ENCODE measurements at places on chromosomes 13 and 19.

DNA sequence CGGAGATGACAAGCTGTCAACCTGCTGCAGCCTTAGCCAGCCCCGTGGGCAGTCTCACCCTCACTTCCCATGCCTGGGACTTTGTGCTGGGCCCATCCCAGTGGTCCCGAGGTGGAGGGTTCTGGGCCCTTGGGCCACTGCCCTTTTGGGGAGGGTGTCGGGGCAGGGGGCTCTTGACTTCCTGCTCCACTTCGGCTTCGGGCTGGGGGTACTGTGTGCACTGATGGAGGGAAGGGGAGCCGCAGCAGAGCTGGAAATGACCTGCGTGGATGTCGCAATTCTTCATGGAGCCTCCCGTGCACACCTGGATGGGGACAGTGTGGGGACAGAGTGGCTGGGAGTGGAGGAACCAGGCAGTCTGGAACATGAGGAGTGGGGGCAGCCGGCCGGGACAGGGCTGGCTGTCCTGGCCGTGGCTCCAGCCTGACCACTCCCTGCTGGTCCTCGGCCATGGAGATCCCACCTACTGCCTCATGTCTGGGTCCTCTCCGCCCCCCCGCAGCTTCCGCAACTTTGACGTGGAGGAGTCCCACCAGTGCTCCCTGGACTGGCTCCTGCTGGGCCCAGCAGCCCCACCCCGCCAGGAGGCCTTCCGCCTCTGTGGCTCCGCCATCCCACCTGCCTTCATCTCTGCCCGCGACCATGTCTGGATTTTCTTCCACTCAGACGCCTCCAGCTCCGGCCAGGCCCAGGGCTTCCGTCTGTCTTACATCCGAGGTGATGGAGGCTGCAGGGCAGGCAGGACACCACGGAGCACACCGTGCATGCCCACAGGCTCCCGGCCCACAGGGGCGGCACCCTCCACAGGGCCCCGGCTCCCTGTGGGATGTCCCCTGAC is 10.2 kb downstream of the LRP3 start:
- no peak for DNase-seq

DNA sequence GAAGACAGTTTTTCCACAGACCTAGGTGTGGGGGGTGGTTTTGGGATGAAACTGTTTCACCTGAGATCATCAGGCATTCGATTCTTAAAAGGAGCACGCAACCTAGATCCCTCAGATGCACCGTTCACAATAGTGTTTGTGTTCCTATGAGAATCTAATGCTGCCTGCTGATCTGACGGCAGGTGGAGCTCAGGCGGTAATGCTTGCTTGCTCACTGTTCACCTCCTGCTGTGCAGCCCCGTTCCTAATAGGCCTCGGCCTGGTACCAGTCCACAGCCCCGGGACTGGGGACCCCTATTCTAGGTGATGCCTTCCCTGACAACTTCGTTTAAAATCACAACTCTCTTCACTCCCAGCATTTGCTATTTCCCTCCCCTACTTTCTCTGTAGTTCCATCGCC is 149.6 kb downstream of the IER2 start:
- DNase-seq, result no peak

GRCh38 chr13:41505209-41505835 is 48.0 kb downstream of the RGCC start:
- no peak for DNase-seq

GRCh38 chr13:107066355-107066754 is 498.4 kb upstream of the ARGLU1 start:
- DNase-seq, result no peak

GRCh38 chr19:15304140-15304705 is 28.1 kb downstream of the BRD4 start:
- DNase-seq, result peak; percentile 6

- DNase-seq, result no peak
These were observed 44.7 kb downstream of the CACNA1A start for GRCh38 chr19:13461536-13461935.

- no peak for DNase-seq
These were observed 3.1 kb upstream of the ZNF471 start for GRCh38 chr19:56504581-56504980.

DNA sequence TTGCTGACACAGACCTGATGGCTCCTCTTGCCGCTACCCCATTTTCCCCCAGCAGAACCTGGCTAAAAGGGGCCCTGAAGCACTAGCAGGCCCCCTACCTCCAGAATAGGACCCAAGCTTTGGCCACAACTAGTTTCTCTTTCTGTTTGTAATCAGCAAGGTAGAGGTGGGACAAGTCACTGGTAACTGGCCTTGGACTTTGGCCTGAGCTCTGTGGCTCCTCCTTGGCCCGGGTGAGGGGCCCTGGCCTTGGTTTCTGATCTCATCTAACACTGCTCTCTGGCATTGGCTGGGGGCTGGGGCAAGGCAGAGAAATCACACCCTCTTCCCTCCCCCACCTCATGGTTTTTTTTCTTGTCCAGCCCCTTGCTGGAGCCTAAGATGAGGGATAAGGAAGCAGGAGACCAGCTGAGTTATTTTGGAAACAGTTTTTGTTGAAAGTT is 2.1 kb downstream of the CALM3 start:
- no peak for DNase-seq

DNA sequence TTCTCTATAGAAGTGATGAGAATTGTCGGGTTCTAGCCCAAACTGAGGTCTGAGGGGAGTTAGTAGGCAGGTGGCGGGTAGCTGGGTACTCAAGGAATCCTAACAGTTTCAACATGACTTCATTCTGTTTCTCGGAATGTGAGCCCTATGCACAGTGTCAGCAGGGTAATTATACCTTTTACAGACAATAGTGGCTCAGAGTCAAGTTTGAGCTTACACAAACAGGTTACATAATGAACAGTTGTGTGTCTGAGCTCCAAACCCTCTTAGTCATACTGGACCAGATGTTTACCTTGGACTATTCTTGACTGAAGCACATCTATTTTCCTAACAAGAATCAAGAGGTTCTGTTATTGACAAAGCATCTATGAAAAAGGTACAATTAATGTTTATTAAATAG is 1066.7 kb upstream of the PCDH20 start:
- DNase-seq, result no peak

DNA sequence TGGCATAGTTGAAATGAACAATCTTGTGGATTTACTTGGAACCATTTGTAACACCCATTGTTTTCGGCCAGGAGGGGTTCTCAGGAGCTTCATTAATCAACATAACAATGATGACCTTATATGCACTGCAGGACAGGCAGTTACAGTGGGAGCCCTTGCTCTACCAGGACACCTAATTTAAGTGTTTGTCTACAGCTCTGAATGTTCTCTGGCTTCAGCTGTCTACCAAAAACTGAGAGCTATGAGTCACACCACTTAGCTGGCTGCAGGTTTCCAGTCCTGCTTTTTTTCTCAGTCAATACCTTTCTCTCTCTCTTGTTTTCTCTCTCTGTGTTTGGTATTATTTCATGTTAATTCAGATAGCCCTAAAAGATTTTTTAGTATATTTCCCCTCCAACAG is 105.4 kb upstream of the MBNL2 start:
- DNase-seq, result no peak

DNA sequence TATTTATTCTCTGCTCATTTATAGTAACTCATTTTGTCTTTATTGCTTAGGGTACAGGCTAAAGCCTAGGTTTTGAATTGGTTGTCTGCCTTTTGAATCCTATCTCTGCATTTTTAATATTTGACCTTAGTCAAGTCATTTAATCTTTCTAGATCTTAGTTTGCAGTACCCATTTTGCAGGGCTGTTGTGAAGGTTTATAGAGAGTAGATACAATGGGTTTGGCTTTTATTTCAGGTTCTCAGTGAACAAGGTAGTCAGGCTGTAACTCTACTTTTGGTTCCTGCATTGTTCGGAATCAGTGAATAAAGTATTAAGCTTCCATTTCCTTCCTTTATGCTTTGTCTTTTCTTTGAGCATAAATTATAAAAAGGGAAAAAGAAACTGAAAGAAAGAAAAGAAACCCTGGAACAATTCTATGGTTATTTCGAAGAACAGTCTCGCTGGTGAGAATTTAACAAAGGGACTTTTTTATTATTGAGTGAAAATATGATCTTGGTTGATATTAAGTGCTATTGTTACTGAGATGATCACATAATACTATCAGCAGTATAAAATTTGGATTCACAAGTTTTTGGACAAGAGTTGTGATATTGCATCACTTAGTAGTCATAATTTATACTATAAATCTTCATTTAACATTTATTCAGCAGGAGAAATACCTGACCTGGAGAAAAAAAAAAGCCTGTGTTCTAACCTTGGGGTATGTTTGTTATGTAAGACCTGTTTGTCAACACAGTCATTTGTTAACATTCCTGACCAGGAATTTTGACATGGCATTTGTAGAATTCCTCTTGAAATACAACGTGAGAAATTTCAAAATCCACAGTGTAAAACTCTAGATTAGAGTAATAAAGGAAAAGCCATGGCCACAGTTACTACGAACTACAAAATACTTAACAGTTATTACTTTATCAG is 91.3 kb downstream of the ZMYM2 start:
- DNase-seq, result no peak

DNA sequence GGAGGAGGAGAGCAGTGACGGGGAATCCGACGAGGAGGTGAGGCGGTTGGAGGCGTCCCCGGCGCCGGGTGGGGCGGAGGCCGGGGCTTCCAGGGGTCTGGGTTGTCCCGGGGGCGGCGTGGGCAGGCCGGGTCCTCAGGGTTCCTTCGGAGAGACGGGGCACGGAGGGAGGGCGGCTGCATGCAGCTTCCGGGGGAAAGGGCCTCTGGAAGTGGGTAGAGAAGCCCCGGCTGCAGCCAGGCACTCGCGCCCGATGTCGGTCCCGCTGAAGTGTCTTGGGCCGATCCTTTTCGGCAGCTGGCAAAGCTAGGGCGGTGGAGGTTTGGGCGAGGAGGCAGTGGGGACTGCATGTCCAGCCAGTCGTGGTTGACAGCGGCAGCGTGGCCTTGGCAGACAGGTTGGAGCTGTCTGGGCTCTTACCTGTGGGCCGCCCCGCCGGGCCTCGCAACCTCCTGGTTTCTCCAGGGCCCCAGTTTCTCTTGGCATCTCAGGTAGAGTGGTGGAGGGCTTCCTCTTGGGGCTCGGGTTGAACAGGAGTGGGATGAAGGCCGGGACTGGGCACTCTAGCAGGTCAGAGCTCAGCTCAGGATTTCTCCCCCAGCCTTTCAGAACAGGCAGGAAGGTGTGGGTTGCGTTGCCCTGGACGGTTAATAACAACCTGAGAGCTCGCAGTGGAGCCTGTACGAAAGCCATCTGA is 690 bp downstream of the KMT2B start:
- DNase-seq, result peak; percentile 62

- DNase-seq, result no peak
These were observed 70.2 kb downstream of the COL4A2 start for GRCh38 chr13:110377178-110377825.

DNA sequence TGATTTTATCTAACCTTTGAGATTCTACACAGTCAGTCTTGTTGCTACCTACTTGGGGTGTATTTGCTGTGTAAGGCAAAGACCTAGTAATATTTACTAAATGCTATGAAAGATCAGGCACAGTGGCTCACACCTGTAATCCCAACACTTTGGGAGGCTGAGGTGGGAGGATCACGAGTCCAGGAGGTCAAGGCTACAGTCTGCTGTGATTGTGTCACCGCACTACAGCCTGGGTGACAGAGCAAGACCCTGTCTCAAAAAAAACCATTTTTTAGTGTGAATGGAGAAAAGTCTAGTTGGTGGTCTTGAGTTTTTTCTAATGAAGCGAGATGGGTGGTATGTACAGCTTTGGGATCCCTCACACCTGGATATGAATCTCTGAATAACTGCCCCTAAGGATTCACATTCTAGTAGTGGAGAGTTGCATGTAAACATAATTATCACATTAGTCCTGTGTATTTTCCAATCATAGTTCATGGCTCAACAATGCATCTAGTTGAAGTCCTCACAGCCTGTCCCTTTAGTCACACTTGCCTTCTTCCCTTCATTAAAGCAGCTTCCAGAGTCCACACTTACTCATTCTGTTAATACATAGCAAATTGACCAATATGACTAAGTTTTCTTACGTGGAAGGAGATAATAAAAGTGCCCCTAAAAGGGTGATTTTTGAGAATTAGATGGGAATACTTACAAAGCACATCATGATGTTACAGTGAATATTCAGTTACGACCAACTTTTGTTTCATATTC is 7.5 kb downstream of the RPL21 start:
- no peak for DNase-seq

DNA sequence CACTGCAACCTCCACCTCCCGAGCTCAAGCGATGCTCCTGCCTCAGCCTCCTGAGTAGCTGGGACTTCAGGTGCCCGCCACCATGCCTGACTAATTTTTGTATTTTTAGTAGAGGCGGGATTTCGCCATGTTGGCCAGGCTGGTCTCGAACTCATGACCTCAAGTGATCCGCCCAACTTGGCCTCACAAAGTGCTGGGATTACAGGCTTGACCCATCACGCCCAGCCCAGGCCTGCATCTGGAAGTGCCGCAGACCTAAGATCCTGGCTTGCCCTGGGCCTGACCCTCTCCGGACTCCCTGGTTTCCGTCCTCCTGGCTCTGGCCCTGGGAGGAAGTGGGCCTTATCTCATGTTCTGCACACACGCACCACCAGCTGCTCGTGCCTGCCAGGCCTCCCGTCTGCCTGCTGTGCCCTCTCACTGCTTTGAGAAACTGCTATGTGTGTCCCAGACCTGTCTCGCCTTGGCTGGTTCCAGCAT is 4.7 kb upstream of the PTGIR start:
- no peak for DNase-seq

DNA sequence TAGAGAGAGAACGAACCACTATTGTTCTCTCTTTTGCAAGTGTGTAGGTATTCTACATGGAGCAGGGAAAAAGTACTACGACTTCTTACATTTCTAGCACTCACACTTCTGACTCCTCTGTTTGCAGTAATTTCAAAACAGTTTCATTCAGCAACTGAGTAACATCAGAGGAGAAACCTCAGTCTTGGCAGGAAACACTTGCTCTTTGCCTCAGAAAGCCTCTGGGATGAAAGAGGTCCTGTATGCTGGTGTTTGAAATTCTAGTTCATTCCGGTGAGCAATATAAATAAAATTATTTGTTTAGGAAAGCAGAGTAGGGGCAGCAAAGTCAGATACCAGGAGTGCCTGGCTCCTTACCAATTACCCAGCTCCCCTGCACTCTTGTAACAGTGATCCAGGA is 595.5 kb downstream of the TBC1D4 start:
- DNase-seq, result no peak

DNA sequence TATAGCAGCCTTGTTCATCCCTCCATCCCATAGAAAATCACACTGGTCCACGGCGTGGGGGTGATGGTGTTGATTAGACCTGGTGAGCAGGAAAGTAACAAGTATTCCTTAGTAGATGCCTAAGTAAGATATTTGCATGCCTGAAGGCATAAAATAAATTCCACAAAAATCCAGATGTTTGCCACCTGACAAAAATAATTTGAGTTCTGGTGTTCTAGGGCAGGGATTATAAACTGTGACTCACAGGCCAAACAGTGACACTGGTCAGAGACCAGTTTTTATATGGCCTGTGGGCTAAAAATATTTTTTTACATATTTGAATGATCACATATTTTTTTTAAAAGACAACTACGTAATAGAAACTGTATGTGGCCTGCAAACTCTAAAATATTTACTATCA is 310.7 kb downstream of the RFC3 start:
- no peak for DNase-seq

DNA sequence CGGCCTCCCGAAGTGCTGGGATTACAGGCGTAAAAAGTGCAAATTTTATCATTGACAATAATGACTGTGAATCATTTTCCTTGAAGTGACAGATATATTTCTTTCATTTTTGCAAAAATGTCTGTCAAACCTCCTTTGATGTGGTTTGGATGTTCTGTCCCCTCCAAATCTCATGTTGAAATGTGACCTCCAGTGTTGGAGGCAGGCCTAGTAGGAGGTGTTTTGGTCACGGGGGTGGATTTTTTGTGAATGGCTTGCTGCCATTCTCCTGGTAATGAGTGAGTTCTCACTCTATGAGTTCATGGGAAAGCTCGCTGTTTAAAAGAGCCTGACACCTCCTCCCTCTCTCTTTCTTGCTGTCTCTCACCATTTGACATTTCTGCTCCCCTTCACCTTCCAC is 5.5 kb upstream of the SLC1A6 start:
- DNase-seq, result no peak

All from activated CD4-positive, alpha-beta T cell treated with anti-CD3 and anti-CD28 coated beads, Interleukin-2, amount 50 U/mL, for 4 hours (primary cell).